Sigmoid colon (tissue), 7 donors: ENCODE measurements at places on chromosomes 13 and 19. TPM values are rescaled to one million over a fixed set of nuclear protein-coding genes. Genes with fewer than 3 reads are reported as not detected.
A peak's percentile ranks its signal among the peaks of the same experiment; 100 is the strongest.

The INAFM1 gene
- 14.1 TPM for total RNA-seq

The FGF22 gene
- total RNA-seq: not detected

The ZNF575 gene
- total RNA-seq: 0.14 TPM

The DCT gene
- 0.41 TPM for total RNA-seq

The STOML3 gene
- total RNA-seq: not detected

The PROSER1 gene
- 12.7 TPM for total RNA-seq

- DNase-seq: no peak
Measured at GRCh38 chr19:10776900-10777650, 58.9 kb downstream of the TMED1 start.

- peak; percentile 52 for DNase-seq
Measured at GRCh38 chr19:30070198-30070967, 128.3 kb downstream of the URI1 start.

GRCh38 chr19:29952177-29952576, 10.1 kb downstream of the URI1 start:
- DNase-seq: no peak

- DNase-seq: no peak
Measured at GRCh38 chr19:50311723-50312635, 17.2 kb downstream of the KCNC3 start.

DNA sequence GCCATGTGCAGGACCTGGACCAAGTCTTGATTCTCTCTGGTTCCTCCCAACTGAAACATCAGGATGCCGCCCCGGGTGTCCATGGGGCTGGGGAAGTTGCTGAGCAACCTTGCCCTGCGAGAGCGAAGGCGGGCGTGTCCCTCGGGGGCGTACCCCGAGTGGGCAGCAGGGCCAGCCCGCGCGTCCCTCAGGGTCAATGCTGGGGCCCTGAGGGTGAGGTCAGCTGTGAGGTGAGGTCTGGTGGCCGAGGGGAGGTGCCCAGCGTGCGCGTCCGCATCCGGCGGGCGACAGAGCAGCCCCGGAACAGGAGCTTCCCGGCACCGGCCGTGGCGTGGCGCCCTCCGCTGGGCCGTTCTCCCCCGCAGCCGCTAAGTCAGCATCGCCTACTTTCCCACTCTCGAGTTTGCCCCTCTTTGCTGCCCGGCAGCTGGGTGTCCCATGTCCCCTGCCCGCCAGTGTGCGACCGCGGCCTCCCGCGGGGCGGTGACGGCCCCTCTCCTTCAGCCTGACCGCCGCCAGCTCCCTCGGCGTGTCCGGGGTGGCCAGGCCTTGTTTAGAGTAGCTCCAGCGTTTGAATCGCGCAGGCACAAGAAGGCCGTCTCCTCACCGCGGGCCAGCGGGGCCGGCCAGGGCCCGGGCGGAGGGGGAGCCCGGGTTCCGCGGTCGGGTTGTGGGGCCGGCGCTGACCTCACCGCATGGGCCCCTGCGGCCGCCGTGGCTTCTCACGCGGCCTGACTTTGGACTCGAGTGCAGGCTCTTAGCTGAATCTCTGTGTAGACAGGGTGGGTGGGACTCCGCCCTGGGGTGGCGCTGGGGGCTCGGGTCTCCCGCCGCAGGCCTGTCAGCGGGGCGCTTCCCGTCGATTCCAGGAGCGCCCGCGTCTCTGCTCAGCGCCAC, 33.0 kb downstream of the GJA3 start:
- peak; percentile 82 for DNase-seq

- DNase-seq: no peak
Measured at GRCh38 chr13:99941086-99941485, 30.5 kb downstream of the ZIC5 start.

GRCh38 chr13:73428137-73428536, 369.3 kb downstream of the KLF5 start:
- no peak for DNase-seq

DNA sequence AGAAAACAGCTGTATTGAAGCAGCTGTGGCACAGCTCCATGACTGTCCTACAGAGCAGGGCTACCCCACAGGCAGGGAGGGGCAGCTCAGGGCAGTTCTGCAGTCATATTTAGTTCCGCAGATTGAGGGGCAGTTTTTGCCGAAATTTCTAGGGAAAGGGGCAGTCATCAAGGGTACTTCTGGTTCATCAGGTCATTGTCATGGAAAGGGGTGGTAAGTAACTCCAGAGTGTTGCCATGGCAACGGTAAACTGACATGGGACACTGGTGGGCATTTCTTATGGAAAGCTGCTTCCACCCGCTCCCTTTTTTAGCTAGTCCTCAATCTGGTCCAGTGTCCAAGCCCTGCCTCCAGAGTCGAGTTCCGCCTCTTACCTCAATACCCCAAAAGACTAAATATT, 702.8 kb downstream of the LIG4 start:
- no peak for DNase-seq

DNA sequence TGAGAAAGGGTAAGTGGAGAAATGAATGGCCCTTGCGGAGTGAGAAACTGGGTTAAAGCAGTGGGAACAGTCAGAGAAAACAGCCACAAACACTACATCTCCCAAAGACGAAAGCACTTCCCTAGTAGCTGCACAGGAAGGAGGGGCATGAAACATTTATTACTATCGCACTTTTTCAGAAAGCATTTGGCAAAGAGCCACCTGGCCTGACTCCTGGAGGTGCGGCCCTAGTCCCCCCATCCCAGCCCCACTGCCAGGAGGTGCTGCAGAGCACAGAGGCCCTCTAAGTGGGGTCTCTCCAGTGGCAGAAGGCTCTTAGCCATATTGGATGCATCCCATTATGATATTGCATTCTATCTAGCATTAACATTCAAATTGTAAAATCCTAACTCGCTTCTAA, 55.8 kb downstream of the MTMR6 start:
- DNase-seq: no peak

DNA sequence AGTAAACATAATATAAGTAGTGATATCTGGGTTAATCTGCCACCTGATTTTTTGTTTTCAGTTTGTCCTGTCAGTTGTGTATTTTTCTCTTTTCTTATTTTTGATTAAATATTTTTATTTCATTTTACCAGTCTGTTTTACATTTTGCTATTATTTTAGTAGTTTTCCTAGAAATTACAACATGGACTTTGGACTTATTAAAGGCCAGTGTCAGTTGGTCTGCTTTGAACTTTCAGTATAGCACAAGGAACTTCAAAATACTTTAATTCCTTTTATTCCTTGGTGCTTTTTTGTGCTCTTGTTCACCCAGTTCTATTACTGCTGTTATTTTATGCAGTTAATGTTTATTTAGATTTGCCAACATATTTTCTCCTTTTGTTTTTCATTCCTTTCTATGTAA, 149.6 kb downstream of the PDS5B start:
- no peak for DNase-seq

DNA sequence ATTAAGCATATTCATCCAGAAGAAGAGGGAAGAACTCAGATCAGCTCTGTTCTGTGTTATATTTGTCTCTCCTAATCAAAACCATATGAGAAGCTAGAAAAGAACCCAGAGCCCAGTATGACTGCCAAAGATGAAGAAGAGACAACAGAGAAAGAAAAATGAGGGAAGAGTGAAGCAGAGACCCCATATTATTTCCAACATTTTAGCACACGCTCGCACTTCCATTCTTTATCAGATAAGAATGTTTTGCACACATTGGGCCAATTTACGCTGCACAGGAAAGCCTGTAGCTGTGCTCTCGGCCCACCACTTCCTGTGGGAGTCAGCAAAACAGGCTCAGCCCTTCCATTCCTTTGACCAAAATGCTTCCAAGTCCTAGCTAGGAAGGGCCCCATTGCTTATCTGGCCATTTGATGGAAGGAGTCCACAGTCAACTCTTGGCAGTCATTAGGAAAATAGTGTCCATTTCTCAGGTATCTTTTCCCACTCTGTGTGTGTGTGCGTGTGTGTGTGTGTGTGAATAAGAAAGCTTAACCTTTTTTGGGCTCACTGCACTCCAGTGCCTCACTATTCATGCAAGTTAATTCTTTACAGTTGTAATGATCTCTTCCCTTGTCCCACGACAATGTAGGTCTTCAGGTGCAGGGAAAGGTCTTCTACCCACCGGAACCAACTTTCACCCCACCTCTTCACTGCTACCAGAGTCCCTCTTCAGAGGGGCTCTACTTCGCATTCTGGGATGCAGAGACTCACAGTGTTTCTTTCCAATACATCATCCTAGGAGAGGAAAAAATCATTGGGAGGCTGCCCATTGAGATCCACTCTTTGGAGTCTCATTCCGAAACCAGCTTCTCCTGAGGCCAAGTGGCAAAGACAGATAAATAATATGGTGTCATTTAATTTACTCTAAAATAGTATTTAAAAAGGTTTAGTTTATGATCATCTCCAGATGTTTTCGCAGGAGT, 237.5 kb downstream of the COG6 start:
- DNase-seq: no peak

GRCh38 chr13:53015971-53016370, 12.6 kb upstream of the OLFM4 start:
- DNase-seq: no peak

GRCh38 chr19:27777726-27778125, 1435.2 kb downstream of the UQCRFS1 start:
- DNase-seq: no peak

- no peak for DNase-seq
Measured at GRCh38 chr13:69264362-69265334, 843.0 kb upstream of the ATXN8OS start.

GRCh38 chr13:110185696-110186095, 121.3 kb downstream of the COL4A1 start:
- peak; percentile 48 for DNase-seq

DNA sequence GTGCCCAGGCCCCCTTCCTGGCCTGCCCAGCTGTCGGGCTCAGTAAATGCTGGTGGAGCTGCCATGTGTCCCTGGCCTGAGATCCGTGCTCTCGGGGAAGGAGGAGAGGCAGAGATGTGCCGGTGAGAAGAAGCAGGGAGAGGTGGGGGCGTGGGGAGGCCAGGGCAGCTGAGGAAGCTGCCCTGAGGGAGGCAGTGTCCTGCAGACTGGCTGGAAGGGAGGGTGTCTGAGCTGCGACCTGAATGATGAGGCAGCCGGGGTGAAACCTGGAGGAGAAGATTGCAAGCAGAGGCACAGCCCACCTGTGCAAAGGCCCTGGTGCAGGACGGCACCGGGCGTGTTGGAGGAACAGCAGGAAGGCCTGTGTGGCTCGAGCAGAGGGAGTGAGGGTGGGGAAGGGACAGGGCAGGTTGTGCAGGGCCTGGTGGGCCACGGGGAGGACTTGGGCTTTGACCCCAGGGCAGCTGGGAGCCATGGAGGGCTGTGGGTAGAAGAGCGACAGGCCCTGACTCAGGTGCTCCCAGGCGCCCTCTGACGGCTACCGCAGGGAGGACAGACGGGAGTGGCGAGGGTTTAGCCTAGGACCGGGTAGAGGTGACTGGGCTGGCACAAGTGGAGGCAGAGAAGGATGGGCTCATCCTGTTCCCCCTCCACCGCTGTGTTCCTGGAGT, 14.0 kb upstream of the CELF5 start:
- no peak for DNase-seq

DNA sequence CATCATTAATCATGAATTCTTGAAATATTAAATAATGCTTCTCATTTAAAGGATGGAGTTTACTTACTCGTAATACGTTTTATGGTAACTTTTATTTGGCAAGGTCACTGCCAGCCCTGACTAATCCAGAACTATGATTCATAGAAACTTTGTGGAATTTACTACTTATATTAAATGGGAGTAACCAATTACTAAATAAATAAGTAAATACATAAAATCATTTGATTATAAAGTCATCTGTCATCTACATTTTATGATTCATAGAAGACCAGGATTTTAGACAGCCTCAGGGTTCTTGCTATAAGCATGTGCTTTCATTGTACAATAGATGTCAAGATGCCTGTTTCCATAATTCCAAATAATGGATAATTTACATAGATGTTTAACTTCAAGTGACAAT, 611.1 kb downstream of the TBC1D4 start:
- no peak for DNase-seq

DNA sequence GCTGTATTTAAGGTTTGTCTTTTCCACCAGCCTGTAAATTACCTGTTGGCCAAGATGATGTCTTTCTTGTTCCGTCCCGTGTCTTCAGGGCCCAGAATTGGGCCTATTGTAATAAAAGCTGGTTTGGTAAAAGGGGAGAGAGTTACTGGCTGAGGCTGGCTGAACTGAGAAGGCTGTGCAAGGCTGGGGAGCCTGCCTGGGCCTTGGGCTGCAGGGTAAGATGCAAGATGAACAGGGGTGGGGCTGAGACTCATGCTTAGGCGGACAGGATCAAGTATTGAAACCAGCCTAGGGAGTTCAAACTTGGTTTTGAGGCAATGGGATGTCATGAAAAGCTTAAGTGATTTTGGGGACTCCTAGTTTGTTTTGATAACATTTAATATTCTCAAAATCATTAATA, 142.3 kb downstream of the PCCA start:
- DNase-seq: no peak

- DNase-seq: no peak
Measured at GRCh38 chr13:98265692-98266551, 88.9 kb upstream of the RNF113B start.

GRCh38 chr13:28741084-28741491, 22.3 kb upstream of the SLC46A3 start:
- no peak for DNase-seq
